T-helper 2 cell treated with Interferon-gamma antibody and Interleukin-4, amounts not matched to agents 100 ng/mL and 5 ng/mL, for 36 hours (primary cell): ENCODE measurements at places on chromosomes 2 and 18. TPM values are rescaled to one million over a fixed set of nuclear protein-coding genes. Genes with fewer than 3 reads are reported as not detected.

Gene GAL3ST2
- 0.23 and 0.61 TPM in 2 replicates for total RNA-seq

Gene DSG2
- 1.2 and 1.3 TPM in 2 replicates for total RNA-seq

Gene LCT
- total RNA-seq = 0.64 and 0.86 TPM in 2 replicates

Gene TPRKB
- 42.1 and 44.4 TPM in 2 replicates for total RNA-seq

Gene C2orf81
- total RNA-seq = 1.0 and 1.5 TPM in 2 replicates

Gene HAAO
- total RNA-seq = 2.2 and 2.4 TPM in 2 replicates

Gene CAMKMT
- 12.0 and 12.5 TPM in 2 replicates for total RNA-seq

Gene TSPYL6
- not detected in 2 replicates for total RNA-seq

Gene LOXHD1
- not detected in 2 replicates for total RNA-seq

Gene SCTR
- total RNA-seq = not detected in 2 replicates

Gene UGT1A8
- total RNA-seq = not detected in 2 replicates
